ENCODE measurements at places on chromosomes 11 and 22. TPM values are rescaled to one million over a fixed set of nuclear protein-coding genes. Genes with fewer than 3 reads are reported as not detected.

DNA sequence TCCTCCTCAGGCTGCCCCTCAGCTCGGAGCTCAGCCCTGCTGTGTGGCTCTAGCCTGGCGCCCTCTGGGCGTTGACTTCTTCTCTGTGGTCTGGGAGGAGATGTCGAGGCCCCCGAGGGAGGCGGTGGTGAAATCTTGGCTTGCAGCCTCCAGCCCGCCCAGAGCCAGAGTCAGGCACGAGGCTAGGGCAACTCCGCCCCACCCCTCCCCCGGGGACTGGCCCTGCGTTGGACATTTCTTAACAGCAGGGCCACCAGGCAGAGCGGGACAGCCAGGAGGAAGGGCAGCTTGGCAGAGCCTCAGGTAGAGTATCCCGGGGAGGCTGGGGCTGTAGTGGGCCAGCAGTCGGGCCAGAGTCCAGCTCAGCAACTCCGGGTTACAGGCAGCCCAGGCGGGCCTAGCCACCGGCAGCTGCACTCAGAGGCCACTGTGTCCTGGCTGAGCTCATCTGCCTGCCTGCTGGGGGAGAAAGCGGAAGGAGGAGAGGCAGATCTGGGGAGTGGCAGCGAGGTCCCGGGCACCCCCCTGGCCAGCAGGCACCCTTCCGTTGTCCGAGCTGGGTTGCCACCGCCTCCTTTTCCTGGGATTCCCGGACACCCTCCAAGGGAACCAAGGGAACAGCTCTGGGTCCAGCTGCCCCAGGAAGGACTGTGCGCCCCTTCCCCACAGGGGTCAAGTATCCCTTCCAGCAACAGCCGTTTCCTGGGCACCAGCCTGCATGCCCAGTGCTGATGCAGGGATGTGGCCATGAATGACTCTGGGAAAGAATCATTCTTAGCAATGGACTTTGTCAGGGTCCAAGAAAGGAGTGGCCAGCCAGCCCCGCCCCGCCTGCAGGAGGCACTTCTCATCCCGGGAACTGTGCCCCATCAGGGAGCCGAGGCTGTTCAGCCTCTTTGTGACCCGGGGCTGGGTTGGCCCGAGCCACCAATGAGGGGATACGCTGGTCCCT, at the start of gene ALDH3B1:
Gene ALDH3B1, plus strand, starts transcription at position 238 of the 952 bp plus-strand sequence. CDS start 4,971 bp downstream, outside the sequence.
- peak within 1 kb of the TSS; percentile 53 for H3K4me3 ChIP-seq
- DNase-seq, result peak; percentile 73
- H3K36me3 ChIP-seq, result no peaks in the 10 kb centered on the region
- H3K4me1 ChIP-seq, result peaks cover 94% of the 10 kb centered on the region
- no peaks in the 10 kb centered on the region for H3K27me3 ChIP-seq

DNA sequence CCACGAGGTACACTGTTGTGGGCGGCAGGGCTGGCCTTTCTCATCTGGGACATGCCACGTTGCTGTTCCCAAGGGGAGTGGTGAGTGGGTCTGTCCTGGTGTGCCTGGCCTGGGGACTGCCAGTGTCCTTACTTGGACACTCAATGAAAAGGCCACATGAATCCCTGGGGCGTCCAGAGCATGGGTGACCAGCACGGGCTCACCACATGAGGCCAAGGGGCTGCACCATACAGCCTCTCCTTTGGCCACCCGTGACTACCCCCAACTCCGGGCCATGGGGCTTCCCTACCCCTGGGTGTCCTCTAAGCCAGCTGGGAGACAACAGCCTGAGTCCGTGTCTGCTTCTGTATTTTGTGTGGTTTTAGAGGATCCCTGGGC, 20.2 kb upstream of the TXNRD2 start:
- no peaks in the 10 kb centered on the region for H3K27me3 ChIP-seq
- H3K4me3 ChIP-seq, result no peak overlapping the region
- peak overlapping the region; percentile 99 for H3K27ac ChIP-seq

GRCh38 chr11:83956119-83956697, 670.0 kb upstream of the CCDC90B start:
- DNase-seq, result no peak
- H3K27me3 ChIP-seq, result no peaks in the 10 kb centered on the region
- no peaks in the 10 kb centered on the region for H3K4me1 ChIP-seq
- no peak overlapping the region for H3K27ac ChIP-seq
- no peaks in the 10 kb centered on the region for H3K36me3 ChIP-seq

Gene ANKK1
- total RNA-seq, result not detected

- no peak for DNase-seq
- H3K27me3 ChIP-seq, result no peaks in the 10 kb centered on the region
- no peaks in the 10 kb centered on the region for H3K4me1 ChIP-seq
- no peak overlapping the region for H3K4me3 ChIP-seq
- peaks cover 7% of the 10 kb centered on the region for H3K36me3 ChIP-seq
Observed at GRCh38 chr11:62391642-62392425, 27.0 kb upstream of the SCGB1A1 start.

Gene MEI1
- total RNA-seq, result 0.75 TPM

DNA sequence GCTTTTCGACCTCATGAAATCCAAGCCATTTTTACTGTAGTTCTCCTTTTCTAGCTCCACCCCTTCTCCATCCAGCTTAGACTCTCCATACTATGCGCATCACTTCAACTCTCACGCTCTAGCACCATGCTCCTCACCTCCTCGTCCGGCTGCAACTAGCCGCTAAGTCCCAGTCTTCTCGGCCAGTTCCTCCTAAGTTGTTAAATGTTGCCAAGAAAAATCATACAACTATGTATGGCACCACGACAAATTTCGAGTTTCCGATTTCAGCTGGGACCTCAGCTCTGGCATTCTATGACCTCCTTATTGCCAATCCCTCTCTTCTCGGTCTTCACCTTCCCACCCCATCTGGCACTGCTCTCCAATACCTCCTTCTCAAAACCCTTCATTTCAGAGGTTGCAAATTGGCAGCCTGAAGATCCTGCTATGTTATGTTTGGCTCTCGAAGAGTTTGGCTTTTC, 1.0 kb downstream of the ZNF70 start:
- DNase-seq, result no peak
- no peaks in the 10 kb centered on the region for H3K27me3 ChIP-seq
- H3K36me3 ChIP-seq, result peaks cover 1% of the 10 kb centered on the region
- no peak overlapping the region for H3K27ac ChIP-seq
- H3K4me1 ChIP-seq, result peaks cover 23% of the 10 kb centered on the region

GRCh38 chr22:45425531-45426265, 12.2 kb downstream of the RIBC2 start:
- peaks cover 6% of the 10 kb centered on the region for H3K27me3 ChIP-seq
- no peaks in the 10 kb centered on the region for H3K36me3 ChIP-seq
- no peak for DNase-seq
- no peak overlapping the region for H3K4me3 ChIP-seq
- H3K4me1 ChIP-seq, result no peaks in the 10 kb centered on the region
- no peak overlapping the region for H3K27ac ChIP-seq

Gene UPB1
- 1.2 TPM for total RNA-seq

Data from HepG2 (cell line).